ENCODE measurements at places on chromosomes 7 and 10.

DNA sequence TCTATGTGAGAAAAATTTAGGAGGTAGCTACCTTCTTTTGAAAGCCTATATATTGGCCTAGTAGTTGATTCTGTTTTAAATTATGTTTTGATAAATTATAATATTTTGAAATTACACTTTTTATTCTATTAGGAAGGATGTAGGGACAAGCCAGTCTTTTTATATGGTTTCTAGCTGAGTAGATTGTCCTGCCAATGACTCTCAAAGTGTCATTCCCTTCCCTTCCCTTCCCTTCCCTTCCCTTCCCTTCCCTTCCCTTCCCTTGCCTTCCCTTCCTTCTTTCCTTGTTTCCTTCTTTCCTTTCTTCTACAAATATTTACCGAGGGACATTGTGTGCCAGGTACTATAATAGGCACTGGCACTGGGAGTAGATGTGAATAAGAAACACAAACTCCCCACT is 99.7 kb upstream of the HDAC9 start:
- DNase-seq = no peak

DNA sequence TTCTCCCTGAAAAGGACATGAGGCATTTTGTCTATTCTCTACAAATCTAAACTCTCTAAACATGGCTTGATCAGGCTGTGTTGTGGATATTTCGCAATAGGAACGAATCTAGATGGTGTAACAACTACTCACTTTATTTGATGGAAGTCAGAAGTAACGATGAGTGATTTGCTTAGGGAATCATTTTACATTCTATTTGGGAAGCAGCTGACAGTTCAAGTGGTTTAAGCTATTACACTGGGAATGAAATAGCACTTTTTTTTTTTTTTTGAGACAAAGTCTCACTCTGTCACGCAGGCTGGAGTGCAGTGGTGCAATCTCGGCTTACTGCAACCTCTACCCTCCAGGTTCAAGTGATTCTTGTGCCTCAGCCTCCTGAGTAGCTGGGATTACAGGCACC is 44.1 kb downstream of the NPY start:
- no peak for DNase-seq

GRCh38 chr7:66669088-66669487 is 40.4 kb downstream of the KCTD7 start:
- no peak for DNase-seq

DNA sequence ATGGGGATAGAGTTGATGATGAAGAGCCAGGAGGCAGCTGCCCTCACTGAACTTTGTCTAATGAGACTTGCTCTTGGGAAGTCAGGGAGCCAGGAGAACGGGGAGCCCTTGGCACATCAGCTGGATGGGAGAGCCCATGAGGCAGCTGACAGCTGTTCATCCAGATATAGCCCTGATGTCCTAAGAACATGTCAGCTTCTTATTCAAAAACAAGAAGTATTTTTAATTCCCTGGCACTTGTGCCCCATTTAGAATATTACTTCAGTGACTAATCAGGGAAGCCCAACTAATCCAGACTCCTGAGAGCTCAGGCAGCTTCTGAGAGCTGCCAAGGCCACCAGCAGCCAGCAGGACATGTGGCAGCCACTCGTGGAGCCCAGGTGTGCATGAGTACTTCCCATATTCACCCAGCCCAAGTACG is 363.4 kb downstream of the GRID1 start:
- no peak for DNase-seq

DNA sequence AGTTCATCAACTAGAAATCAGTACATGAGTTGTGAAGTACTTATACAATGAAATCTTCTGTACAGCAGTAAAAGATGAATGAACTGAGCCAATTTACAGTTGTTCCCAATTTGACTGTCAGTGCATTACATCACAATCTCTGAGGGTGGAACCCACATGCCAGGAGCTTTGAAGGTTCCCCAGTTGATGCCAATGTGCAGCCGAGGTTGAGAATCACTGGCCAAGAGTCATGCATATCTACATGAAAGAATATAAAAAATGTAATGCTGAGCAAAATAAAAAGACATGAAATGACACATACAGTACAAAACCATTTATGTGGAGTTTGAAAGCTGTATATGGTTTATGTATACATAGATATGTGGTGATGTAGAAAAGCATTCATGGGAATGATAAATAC is 22.1 kb upstream of the CCNJ start:
- DNase-seq = no peak

DNA sequence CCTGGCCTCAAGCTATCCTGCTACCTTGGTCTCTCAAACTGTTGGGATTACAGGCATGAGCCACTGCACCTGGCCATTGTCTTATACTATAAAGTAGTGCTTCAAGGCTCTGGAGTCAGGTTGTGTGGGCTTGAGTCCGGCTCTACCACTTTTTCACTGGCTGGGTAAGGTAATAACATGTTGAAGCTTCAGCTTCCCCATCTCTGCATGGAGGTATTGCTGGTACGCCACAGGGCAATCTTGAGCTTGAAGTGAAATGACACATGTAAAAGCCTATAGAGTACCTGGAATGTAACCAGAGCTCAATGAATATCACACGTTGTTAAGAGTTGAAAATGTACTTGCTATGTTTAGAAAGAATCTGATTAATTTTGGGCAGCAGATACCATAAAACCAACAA is 120.8 kb downstream of the POU6F2 start:
- no peak for DNase-seq

GRCh38 chr7:11175371-11175770 is 201.7 kb downstream of the PHF14 start:
- DNase-seq = no peak

GRCh38 chr10:111990734-111991133 is 192.8 kb downstream of the GPAM start:
- DNase-seq = no peak

Data from stimulated activated CD8-positive, alpha-beta memory T cell treated with anti-CD3 and anti-CD28 coated beads, Interleukin-15, amount 100 ng/mL, for 4 hours (primary cell).